WTC11 (cell line): ENCODE measurements at places on chromosomes 4 and X.

- no peak for DNase-seq
Measured at GRCh38 chrX:133813971-133814370, 171.4 kb downstream of the GPC3 start.

DNA sequence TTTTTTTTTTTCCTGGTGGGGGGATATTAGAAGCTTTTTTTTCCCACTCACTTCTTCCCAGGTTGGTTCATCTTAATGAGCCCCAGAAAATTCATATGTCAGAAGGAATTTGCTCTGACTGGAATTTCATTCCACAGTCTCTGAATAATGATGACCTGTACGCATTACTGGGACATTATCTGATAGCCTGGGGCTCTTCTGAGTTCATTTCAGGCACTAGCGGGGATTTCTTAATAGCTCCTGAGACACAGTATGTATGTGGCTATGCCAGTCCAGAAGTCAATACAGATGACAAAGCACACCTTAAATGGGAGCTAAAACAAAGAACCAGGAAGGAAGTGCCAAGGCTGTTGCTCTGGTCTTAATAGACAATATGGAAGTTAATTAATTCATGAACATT is 295.2 kb upstream of the IGFBP7 start:
- DNase-seq = no peak

- DNase-seq = no peak
Measured at GRCh38 chrX:101208152-101208905, 11.3 kb upstream of the DRP2 start.

GRCh38 chrX:124260845-124261244 is 71.6 kb upstream of the TEX13D start:
- no peak for DNase-seq

DNA sequence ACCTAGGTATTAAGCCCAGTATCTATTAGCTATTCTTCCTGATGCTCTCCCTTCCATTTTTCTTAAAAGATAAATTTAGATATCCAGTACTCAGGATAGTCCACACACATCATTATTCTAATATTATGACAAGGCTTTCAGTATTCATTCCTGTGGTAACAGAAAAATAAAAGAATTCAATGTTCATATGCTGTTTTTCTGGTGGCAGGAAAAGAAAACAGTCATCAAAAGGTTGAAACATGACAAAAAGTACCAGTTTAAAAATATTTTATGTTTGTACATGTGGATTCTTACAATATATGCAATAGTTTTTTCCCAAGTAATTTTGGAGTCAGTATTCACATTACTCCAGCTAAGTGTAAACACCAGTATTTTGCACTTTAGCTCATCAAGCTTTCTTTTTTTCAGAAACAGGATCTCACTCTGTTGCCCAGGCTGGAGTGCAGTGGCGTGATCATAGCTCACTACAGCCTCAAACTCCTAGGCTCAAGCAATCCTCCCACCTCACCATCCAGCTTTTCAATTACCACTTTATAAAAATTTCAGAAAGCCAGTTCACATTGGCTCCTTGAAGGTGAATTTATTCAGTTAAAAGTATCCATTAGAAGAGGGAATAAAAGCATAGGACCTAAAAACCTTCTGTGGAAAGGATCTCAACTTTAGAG is 2.3 kb downstream of the APBB2 start:
- DNase-seq = no peak
